A549 treated with DMSO at 1 μM for 4 hours (cell line): ENCODE measurements at places on chromosomes 3 and 15. TPM values are rescaled to one million over a fixed set of nuclear protein-coding genes. Genes with fewer than 3 reads are reported as not detected.

Gene HEG1
- 5.8 to 8.6 TPM (median 7.2 TPM) in 5 replicates for total RNA-seq

Gene TMIE
- total RNA-seq, result 0.07 to 0.30 TPM (median 0.16 TPM) in 5 replicates

Gene CRYBG3
- 6.8 to 8.8 TPM (median 7.9 TPM) in 5 replicates for total RNA-seq

Gene DAZL
- total RNA-seq, result not detected in 5 replicates

Gene CDCP1
- 15.3 to 20.0 TPM (median 17.6 TPM) in 5 replicates for total RNA-seq

Gene ZNF660
- total RNA-seq, result not detected in 5 replicates

Gene ARPP19
- total RNA-seq, result 96.1 to 135 TPM (median 117 TPM) in 5 replicates

Gene GOLGA6L2
- total RNA-seq, result not detected in 5 replicates
